Activated T-cell treated with anti-CD3 and anti-CD28 coated beads for 1 hour (primary cell): ENCODE measurements at places on chromosomes 12 and 14.

DNA sequence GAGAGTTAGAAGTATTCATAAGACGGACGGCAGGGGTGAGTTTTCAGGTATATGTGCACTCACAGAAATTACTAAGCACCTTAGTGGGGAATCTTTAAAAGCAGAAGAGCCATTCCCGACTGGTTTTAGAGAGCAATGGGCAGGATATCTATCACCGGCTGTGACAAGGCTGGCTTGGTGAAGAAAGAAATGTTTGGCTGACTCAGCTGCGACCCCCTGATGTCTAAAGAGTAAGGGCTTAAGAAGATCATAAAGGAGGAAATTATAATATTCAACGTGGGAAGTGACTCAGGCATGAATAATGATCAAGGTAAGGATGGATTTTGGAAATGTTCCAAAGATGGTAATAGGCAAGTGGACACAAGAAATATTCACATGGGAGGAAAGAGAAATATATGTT is 407.6 kb downstream of the TMEM132D start:
- DNase-seq = no peak

GRCh38 chr12:15540469-15540872 is 218.2 kb downstream of the PTPRO start:
- DNase-seq = no peak

DNA sequence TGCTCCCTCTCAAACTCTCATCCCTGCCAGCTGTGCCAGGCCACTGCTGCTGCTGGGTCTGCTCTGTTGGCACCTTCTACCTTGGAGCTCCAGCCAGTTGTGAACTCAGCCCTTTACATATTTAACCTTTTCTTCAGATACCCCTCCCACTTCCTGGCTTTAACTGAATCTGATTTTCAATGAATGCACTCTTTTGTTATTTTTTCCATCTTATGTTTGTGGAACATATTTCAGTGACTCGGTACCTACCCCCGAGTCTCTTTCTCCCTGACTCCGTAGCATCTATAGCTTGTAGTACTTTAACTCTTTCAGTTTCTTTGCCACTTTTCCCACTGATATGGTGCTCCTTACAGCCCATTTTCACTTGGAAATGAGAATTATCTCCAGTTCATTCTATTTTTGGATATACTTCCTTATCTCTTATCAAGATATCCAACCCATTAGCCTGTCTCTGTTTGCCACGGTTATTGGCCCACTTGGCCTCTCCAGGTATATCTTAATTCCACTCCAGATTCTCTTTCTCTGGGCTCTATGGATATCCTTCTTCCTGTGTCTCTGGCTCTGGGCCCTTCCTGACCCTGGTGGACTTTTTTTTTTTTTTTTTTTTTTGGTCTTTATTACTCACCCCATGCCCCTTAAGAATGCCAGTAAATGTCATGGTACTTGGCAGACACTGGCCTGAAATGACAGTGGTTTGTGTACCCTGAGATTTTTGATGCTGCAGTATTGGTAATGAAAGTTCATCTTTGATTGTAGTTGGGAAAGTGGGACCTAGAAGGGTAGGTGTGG is 62.7 kb downstream of the PELI2 start:
- no peak for DNase-seq

GRCh38 chr14:93239869-93240677 is 33.0 kb downstream of the UBR7 start:
- no peak for DNase-seq

DNA sequence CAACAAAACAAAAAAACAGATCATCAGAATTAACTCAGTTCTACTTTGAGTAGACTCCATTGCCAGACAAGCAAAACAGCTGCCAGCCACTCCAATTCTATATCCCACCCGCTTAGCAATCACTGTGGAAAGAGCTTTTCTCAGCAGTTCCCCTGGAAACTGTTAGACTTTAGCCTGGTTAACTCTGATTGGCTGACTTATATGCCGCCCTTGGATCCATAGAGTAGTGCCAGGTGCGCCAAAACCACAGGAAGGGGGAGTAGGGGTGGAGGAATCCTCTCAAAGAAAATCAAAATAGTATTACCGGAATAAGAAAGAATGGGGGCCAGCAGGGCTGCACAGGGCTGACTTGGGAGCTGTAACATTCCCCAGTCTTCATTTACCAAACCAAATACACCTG is 5.4 kb upstream of the EML5 start:
- DNase-seq = no peak

- DNase-seq = no peak
Observed at GRCh38 chr12:52662093-52662917, 10.3 kb upstream of the KRT2 start.

DNA sequence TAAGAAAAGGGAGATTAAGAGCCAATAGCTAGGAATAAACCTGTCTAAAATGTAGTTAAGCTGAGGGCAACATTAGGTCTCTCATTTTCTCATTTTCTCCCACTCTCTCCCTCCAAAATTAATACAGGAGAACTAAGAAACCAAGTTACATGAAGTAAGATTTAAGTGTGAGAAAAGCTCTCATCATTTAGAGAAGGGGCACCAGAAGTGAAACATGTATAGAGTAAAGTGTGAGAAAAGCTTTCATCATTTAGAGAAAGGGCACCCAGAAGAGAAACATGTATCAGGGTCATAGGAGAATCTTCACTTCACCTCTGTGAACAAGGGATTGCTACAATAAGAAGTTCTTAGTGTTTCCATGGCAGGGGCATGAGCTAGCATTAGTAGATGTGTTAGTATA is 132.4 kb upstream of the CNTN1 start:
- DNase-seq = no peak

DNA sequence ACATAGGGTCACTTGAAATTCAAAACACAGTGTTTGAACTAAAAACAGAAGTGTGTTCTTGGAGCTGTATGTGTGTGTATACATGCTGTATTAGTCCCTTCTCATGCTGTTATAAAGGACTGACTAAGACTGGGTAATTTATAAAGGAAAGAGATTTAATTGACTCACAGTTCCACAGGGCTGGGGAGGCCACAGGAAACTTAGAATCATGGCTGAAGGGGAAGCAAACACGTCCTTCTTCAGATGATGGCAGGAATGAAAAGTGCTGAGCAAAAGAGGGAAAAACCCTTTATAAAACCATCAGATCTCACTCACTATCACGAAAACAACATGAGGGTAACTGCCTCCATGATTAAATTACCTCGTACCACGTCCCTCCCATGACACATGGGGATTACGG is 224.1 kb downstream of the BCAT1 start:
- DNase-seq = no peak

DNA sequence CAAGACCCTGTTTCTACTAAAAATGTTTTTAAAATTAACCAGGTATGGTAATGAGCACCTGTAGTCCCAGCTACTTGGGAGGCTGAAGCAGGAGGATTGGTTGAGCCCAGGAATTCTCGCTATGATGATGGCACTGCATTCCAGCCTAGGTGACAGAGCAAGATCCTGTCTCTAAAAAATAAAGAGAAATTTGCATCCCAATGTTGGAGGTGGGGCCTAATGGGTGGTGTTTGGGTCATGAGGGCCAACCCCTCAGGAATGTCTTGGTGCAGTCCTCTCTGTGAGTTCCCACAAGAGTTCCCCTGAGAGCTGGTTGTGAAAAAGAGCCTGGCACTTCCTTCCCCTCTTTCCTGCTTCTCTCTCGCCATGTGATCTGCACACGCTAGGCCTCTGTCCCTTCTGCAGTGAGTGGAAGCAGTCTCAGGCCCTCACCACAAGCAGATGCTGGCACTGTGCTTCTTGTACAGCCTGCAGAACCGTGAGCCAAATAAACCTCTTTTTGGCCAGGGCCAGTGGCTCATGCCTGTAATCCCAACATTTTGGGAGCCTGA is 11.3 kb downstream of the ACOT6 start:
- no peak for DNase-seq

- DNase-seq = no peak
Observed at GRCh38 chr12:9342614-9343353, 134.6 kb upstream of the PZP start.

- DNase-seq = no peak
Observed at GRCh38 chr14:65312859-65313258, 99.7 kb upstream of the FUT8 start.

- peak; percentile 33 for DNase-seq
Observed at GRCh38 chr12:62260733-62261683, 804 bp downstream of the USP15 start.

GRCh38 chr14:92014040-92014439 is 25.8 kb downstream of the TRIP11 start:
- no peak for DNase-seq

DNA sequence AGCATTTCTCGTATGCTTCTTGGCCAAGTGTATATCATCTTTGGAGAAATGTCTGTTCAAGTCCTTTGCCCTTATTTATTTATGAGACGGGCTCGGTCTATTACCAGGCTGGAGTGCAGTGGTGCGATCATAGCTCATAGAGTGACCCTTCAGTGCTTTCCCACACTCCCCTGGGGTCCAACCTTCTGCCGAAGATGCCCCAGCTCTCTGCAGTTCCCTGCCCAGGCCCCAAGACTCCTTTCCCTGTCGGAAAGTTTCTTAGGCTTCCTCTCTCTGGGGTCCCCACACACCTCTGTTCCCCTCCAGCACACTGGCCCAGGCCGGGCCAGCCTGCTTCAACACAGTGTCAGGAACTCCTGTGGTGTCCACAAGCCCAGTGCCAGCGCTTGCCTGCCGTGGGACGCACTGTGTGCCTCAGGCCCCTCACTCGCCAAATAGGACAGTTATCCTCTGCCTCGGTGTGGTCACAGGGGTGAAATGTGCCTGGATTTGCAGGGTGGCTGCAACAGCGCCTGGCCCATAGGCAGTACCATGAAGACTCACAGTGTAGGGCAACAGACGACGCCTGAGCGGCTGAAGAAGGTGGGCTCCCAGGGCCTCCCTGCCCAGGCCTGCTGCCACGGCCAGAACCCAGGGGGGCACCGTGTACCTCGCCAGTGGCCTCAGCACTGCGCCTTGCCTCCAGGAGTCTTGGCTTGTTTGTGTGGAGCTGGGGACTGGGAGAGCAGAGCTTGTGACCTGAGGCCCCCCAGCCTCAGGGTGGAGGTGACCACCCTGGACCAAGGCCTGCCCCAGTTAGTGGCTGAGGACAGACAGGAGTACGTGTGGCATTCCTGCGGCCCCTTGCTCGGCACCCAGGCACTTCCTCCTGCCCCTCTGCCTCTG is 4.9 kb upstream of the ASPG start:
- no peak for DNase-seq

DNA sequence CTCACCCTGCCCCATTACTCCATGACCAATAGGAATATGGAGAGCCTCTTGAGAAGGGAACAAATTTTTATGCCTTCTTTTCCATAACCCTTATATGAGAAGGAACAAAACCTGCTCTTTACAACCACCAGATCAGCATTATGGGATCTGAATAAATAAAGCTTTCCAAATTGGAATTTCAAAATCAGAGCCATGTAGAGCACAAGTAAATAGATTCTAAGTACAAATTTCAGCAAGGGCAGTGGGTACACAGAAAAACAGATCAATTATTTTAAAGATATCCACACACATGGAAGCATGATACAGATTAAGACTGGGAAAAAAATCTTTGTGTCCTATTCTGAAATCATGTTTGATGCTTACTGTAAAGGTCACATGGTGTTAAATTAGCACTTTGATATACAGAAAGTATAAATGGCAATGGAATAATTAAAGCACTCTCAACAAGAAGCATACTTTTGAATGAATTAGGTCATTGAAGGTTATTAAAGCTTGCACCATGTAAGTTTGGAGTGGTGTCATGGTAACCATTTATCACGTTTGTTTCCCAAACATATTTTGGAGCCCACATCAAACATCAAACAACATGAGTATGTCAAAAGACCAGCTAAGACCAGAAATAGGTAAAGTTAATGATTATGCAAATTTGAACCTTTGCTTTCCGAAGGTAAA is 75.9 kb upstream of the AVPR1A start:
- DNase-seq = no peak

GRCh38 chr14:49463146-49463545 is 123.0 kb downstream of the RPS29 start:
- DNase-seq = no peak

- no peak for DNase-seq
Observed at GRCh38 chr14:54137614-54137961, 181.0 kb upstream of the BMP4 start.

GRCh38 chr12:47080725-47081502 is 1.2 kb upstream of the AMIGO2 start:
- peak; percentile 32 for DNase-seq

DNA sequence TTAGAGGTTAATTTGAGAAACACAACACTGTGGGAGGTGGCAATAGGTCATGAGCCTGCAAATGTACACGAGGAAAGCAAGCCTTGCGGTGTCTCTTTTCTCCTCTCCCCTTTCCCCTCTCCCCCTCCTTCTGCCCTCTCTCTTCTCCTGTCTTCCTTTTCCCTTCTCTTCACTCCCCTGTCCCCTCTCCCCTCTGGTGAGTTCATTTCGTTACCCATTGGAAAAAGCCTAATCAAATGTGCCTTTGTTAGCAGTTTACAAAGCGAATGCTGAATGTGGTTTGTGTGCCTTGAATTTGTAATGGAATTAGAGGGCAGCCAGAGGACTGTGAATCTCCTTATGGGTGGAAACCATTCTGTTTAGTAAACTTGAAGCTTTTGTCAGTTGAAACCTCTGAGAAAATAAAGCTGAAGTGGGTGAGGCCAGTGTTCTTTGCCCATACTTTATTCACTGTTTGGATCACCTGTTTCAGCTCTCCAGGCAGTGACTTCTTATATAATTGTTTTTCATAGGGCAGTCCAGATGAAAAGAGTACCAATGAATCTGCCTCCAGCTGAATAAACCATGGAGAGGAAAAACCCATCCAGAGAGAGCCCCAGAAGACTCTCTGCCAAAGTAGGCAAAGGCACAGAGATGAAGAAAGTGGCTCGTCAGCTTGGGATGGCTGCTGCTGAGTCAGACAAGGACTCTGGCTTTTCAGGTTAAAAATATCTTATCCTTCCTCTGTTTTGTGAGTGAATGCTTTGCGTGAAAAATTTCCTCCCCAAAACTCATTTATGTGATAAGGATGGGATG is 7.3 kb downstream of the CIPC start:
- DNase-seq = no peak

DNA sequence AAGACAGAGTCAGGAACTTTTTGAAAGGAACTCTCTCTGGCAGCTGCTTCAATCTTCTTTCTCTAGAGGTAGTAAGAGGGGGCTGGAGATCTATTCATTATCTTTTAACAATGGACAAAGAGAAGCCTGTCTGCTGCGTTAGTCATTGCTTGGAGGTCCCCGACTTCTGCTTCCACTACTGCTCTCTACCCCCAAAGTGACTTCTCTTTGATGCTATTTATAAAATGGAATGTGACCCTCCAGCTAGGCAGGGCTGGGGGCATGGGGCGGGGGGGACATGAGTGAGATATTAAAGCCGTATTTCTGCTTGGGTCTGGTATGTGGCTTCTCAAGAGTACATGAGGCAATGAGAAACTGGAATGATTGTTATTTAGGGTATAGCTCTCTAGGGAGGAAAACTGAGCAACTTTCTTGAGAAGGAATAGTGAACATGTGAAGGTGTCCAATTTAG is 41.4 kb upstream of the NUDT4 start:
- DNase-seq = no peak

DNA sequence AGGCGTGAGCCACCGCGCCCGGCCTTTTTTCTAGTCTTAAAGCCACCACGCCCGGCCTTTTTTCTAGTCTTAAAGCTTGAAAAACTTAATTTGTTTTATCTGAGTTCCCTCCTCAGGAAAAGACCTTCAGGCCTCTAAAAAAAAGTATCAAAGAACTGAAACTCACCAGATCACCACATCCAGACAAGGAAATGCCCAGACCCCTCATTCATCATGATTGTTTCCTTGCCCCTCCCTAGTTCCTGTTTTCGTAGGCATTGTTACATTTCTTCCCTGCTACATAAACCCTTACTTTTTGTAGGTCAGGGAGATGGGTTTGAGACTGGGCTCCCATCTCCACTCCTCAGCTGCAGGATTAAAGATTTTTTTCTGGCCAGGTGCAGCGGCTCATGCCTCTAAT is 21.1 kb upstream of the VWF start:
- no peak for DNase-seq

- DNase-seq = no peak
Observed at GRCh38 chr14:91654836-91655235, 77.0 kb downstream of the CATSPERB start.
